Anterior cingulate cortex (tissue), 58 donors: ENCODE measurements at places on chromosomes 7 and 10.

DNA sequence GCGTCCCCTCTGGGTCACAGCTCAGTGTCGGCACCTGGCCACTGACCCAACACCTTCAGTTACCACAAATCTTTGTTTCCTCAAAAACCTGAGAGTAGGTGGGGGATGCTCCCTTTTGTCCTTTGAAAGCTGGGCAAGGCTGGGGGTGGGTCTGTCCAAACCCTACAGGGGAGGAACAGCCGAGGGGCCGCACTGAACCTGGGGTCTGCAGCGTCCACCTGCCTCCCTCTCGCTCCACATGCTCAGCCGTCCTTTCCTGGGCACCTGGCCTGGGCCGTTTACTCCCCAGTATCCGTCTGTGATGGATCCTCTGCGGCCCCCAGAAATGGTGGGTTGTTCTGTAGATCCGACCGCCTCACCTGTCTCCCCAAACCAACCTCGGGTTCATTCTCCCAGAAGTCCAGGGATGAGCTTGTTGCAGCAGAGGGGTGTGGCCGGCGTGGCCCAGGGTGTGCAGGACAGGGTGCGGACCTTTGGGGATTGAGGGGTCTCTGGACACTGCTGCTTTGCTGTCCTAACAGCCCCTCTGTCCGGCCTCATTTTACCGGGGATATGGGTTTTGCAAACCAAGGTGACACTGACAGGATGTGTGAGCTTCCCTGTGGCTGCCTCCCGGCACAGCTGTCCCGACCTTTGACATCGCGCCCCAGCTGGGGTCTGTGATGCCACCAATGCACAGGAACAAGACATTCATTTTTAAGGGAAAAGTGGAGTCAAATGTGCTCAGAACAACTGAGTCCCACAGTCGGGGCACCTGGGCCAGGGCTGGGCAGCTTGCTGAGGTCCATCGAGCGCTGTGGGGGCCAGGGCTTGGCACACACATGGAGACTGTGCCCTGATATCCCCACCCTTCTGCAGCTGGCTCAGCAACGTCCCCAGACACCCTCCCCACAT is 115.9 kb downstream of the VIPR2 start:
- DNase-seq: no peak

DNA sequence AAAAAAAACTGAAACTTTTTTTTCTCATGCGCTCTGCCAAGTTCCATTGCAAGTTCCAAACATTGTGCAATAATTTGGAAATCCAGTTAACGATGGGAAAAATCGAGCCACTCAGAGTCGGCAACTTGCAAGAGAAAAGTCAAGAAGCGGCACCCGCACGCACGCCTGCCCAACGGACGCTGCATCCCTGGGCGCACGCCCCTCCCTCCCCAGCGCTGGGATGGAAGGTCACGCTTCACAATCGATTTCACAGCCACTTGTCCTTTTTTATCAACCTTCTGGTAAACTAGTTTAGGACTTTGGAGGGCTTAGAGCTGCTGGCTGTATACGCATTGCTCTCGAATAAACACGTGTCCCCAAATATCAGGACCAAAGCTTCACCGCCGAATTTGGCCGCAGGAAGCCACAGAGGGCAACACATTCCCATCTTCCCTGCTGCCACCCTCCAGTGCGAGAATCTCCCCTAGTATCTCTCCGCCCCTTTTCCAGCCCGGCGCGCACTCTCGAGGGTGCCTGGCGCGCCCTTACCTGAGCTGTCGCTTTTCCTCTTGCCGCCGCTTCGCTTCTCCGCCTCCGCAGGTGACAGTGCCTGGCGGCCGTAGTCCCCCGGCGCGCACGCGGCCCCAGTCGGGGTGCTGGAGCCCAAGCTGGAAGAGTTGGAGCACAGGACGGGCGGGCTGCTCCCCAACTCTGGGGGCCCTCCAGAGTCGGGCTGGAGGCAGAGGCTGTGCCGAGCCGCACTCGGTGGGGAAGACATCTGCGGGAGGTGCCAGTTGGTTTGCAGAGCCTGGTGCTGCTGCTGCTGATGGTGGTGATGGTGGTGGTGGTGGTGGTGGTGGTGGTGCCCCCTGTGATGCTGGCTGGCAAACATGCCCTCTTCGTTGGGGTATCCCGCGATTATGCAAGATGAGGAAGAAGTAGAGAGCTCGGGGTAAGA is 857 bp downstream of the MEOX2 start:
- no peak for DNase-seq

DNA sequence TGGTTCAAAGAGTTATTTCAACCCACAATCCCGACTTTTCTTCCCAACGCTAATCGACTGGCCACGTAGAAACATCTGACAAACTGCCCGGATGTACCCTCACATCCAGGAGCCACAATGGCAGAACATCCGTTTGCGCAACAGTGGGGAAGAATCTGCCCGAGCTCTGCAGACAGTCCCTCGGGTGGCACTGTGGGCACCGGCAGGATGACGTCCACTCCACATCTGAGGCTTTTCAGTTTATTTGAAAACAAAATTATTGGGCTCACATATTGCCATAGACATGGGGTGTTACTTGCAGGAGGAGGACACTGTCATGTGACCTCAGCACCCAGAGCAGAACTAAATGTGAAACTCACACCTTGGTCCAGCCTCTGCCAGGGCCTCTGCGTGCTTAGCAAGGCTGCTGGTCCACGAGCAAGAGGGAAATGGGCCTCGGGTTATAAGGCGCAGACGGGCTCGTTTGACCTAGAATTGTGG is 84.1 kb downstream of the MKI67 start:
- DNase-seq: no peak

DNA sequence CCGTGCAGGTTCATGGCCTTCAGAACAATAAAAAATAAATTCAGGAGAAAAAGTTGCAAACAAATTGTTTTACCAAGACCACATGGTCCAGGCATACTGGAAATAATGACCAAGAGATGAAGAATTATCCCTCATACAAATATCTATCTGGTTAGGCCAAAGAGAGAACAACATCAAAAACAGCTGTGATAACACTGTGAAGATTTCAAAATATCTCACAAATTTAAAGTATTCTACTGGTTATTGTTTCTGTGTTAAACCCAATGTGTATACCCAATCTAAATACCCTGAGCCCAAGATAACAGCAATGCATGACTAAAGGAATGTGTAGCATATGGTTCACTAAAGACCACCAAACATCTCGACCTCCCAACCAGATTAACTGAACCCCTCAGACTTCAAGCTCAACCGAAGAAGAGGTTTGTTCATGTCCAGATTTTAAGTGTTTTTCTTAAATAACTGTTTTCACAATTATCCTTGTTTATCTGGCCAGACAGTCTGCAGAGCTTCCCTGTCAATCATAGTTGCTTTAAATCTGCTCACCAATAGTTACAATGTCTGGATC is 10.9 kb downstream of the OR9A2 start:
- no peak for DNase-seq

- DNase-seq: no peak
Measured at GRCh38 chr7:33781167-33781566, 124.2 kb upstream of the BMPER start.

DNA sequence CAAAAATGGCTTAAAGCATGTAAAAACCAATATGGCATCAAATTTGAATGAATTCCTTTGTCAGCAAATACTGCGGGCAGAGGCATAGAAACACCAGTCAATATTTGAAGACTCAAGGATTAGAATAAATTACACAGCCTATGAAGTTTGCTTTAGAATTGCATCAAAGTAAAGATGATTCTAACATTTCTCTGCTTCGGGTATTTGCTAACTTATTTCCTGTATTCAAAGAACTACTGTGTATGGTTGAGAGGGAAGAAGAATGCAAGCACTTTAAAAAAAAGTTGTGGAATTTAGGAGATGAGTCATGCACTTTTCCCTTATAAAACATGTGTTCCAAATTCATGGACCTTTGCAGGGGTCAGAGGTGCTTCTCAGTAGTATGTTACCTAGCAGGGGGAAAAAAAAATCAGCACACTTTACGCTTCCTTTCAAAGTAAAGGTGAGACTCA is 90.1 kb downstream of the PIP4K2A start:
- DNase-seq: no peak

GRCh38 chr10:79483299-79483698 is 29.0 kb upstream of the EIF5AL1 start:
- no peak for DNase-seq

DNA sequence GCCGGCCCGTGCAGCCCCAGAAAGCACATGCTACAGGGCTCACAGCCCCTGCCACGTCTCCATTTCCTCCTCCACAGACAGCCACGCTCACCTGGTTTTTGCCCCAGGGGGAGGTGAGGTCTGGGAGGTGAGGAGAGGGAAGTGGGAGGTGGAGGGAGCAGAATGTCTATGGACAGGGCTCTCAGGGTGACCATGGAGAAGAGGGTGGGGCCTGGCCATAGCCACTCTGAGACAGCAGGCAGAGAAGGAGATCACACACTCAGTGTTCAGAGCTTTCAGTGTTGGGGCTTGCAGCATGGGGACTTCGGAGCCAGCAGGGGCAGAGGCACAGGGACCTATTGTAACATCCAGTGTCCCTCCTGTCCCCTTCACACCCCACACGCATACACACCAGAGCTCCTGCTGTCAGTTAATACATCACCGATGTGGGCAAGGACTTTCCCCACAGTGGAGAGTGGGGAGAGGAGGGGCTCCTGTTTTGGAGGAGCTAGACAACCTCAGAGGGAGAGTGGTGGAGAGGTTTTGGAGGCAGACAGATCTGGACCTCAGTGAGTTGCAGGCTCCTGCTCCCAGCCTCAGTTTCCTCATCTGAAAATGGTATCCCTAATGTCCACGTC is 14.4 kb downstream of the WDFY4 start:
- DNase-seq: no peak

- DNase-seq: no peak
Measured at GRCh38 chr10:125521721-125522680, 161.0 kb downstream of the TEX36 start.

GRCh38 chr10:130986846-130987245 is 324.7 kb downstream of the TCERG1L start:
- no peak for DNase-seq

DNA sequence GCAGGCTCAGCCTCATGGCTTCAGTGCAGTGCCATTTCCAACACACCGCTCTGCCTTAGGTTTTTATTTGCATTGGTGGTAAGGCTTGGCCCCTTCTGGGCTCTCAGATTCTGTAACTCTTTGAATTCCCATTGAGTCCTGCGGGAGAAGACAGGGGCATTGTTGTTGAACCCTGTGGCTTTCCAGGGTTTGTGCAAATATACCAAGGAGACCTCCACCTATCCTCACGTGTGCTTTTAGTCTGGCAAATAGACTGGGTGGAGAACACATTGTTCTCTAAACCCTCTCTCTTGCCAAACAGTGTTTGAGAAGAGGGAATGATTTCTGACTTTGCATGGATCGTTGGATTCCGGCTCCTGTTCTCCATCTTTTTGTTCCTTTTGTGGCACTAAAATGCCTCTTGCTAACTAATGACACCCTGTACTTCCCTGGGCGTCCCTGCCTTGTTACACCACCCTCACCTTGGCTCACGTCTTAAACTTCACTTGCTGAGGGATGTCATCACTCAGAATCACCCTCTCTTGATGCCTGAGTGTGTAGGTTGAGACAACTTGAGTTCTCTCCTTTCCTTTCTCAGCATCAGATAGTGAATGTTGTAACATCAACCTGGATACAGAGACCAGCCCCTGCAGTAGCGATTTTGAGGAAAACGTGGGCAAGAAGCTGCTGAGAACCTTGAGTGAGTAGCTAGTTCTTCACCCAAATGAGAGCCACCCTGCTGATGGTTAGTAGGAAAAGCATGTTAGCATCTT is 40.5 kb downstream of the GOT1 start:
- no peak for DNase-seq

GRCh38 chr7:38550836-38551235 is 80.3 kb downstream of the AMPH start:
- DNase-seq: no peak

- no peak for DNase-seq
Measured at GRCh38 chr10:33982995-33983394, 648.5 kb upstream of the NRP1 start.

DNA sequence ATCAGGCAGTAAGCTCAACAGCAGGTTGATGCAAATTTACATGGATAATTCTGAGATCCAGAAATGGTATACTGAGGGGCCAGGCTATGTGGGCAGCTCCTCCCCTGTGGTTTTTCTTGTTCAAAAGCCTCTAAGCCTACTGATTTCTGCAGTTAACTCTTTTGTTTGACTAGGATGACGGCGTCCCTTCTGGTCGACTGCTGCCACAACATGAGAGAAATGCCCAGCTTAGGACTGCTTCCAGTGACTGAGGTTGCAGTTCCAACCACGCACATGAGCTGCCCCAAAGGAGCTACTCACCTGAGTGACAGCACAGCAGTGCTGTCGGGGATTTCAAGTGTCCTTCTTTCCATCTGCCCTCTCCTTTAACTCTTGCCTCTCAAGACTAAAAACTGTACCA is 973.0 kb upstream of the GHITM start:
- DNase-seq: no peak

DNA sequence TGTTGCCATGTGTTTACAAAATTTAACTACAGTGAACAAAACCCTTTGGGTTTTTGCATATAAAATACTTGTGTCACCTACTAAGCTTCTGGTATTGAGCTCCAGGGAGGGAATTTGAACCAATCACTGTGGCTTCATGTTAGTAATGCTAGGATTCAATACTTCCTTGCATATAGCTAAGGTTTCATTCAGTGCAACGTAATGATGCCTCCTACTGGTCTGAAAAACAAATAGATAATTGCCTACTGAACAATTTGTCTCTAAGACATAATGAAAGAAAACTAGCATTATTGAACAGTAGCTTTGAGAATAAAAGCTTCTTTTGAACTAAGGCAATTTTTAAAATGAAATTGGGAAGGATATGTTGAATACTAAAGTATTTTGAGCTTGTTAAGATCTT is 244.4 kb downstream of the ZWINT start:
- DNase-seq: no peak
